ENCODE measurements at places on chromosomes 7 and 10.

DNA sequence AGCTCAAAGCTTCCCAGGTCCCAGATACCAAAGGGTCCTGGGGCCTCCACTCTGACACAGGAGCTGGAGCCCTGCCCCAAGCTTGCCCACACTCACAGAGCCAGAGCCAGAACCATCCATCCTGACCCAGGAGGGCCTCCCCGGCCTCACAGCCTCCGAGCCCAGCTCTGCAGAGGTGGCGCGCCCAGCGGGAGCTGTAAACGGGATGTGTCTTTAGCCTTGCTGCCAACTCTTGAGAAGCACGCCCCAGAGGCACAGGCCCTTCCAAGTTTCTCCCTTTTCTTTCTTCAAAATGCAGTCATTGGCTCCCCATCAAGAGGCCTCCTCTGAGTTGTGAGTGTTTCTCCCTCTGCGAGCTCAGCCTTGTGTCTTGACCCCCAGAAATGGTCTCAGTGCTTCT lies 75.0 kb downstream of the PDGFA start:
- no peak for DNase-seq

- DNase-seq: no peak
Observed at GRCh38 chr7:121499624-121500023, 103.5 kb upstream of the FAM3C start.

DNA sequence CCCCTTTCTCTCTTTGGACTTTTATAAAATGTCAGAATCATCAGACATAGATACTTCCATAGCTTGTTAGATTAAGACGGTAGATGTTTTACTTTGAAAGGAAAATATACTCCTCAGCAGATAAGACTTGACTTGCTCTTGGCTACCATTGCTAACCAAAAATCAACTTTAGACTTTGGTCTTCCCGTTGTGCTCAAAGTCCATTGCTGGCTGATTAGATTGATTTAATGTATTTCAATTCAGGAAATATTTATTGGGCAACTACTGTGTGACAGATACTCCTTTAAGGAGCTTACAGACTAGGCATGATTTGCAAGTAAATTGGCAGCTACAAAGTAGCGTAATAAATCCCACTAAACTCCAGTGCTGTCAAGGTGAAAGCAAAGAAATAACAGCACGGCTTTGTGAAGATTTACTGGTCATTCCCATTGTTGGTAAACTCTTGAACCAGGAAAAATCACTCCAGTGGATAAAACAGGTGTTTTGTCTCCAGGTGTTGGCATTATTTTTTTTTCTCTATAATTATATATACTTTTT lies 95.7 kb upstream of the ARMC3 start:
- DNase-seq: no peak

DNA sequence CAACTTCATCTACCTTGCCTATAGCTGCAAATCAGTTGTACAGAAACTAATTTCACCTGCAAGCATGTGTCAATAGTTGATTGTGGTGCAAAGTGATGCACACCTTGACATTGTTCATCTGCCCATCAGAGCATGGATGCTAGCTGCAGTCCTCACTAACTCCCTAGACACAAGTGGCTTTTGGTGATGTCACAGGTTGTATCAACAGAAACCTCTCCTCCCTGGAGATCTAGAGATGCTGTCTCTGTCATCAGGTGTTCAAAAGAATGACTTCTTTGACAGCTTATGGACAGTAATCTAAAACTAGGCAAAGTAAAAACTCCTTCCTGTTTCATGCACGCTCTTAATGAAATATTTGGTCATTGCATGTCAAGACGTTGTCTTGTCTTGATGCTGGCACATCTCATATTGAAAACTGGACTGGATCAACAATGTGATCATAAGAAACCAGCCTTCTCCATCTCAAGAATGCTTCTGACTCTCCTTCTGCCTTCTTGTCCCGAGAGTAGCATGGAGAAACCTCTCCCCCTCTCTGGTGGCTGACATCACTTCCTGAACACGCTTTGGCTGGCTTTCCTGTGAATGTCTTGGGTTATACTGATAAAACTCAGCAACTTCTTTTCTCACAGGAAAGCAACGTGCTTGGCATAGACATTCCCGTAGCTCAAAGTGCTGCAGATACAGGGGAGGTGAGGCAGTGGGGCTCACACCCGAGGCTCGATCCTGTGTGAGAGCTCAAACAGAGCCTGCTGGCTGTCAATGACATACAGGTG lies 176.2 kb upstream of the CDCA7L start:
- DNase-seq: peak; percentile 14

DNA sequence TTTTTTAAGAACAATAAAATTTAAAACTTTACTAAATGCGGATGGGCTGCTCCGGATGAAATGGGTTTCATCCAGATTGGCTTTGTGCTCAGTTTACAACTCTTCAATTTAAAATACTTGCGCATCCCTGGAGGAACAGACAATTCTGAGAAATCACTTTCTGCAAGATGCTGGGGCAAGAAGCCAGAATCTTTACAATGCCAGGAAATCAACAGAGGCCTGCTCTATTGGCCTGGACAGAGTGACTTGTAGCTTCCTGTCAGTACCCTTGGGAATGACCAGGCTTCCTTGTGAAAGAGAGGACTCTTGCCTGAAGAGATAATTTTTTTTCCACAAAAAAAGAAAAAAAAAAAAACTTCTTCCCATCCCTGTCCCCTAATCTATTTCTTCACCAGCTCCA lies 3.9 kb upstream of the FAM13C start:
- DNase-seq: no peak

DNA sequence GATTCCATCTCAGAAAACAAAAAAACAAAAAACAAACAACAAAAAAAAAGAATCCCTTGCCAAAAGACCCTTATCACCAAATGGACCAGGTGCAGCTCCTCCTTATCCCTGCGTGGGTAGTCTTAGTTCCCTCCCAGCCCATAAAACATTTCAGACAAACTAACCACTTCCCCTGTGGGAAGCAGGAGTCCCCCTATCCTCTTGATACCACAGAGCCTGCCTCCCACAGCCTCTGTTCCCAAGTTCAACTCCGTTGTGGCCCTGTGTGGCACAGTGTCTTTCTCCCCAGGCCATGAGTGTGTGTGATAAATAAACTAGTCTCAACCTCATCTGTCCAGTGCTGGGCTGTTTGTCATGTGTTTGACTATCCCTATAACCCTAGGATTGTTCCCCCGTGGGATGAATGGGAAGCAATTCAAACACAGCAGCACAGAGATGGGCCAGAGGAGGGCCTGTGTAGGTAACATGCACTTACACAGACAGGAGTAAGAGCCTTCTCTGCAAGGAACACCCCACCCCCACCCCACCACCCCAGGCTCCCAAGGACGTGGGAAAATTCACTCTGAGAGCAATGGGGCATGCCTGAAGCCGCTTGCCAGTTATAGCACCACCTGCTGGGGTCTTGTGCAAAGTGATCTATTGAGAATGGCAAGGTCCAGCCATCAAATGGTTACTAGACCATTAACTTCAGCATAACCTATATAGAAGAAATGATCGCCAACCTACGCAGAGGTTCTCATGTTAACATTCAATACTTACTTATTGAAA lies 147.1 kb upstream of the GHITM start:
- DNase-seq: peak; percentile 7

GRCh38 chr7:128453836-128454804 lies 1.6 kb upstream of the HILPDA start:
- no peak for DNase-seq

DNA sequence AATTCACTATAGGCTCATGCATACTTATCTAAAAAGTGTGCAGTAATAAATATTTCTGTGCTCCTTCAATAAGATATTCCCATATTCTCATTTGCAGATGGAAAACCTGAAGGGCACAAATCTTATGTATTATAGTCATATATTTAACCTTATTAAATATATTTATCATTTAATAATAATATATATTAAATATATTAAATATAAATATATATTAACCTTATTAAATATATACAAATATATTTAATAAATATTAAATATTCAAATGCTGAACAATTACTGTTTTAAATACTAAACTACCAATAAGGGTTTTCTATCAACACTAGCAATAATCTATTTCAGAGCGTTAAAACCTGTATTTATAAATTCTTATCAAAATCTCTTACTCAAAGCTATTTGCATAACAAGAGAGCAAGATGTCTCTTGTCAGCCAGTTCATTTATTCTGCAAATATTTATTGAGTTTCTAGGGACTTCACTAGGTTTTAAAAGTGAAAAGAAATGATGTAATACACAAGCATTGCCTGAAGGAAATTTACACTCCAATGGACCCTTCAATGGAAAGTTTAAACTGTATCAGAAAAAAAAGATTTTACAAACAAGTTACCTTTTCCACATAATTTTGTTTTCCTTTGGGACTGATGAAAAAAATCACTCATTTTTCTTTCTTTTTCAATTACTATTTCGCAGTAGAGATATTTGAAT lies 159.2 kb downstream of the AGMO start:
- no peak for DNase-seq

GRCh38 chr7:131369354-131369753 lies 41.7 kb downstream of the MKLN1 start:
- DNase-seq: no peak

DNA sequence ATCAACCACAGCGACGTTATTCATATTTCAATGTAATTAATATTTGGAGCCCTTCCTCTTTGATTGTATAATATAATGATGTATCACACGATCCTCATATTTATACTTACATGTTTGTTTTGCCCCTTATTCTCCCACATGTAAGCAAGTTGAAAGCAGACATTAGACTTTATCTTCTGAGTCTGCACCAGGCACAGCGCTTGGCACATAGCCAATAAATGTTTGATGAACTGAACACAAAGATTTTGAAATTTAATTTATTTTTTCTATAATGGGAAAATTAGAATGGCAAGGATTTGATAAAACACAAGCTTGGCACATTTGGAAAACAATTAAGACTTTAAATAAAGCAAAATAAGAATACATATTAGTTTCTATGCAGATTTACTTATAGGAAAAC lies 31.6 kb downstream of the ZFAND4 start:
- no peak for DNase-seq

DNA sequence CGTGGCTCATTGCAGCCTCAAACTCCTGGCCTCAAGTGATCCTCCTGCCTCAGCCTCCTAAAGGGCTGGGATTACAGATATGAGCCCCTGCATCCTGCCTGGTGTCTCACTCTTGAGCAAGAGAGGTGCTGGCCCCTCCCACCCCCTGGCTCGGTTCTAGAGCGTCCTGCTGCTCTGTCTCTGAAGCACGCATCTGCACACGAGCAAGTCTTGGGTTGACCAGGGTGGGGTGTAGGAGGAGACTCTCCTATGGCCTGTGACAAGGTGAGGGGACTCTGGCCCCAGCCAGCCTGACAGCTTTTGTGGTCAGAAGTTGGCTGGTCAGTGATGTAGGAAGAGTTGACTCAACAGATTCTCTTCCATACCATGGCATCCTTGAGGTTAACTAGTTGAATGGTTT lies 110.7 kb upstream of the CARD11 start:
- DNase-seq: no peak

GRCh38 chr10:101558204-101558603 lies 29.9 kb downstream of the POLL start:
- no peak for DNase-seq

DNA sequence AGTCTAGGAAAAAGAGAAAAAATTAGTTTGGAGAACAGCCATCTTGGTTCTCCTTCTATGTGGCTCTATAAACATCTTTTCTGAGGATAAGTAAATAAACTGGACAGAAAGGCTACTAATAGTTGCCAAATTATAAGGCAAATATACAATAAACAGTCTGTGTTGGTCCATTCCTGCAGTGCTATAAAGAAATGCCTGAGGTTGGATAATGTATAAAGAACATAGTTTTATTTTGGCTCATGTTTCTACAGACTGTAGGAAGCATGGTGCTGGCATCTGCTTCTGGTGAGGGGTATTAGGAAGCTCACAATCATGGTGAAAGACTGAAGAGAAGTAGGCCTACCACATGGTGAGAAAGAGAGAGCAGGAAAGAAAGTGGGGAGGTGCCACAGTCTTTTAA lies 209.7 kb downstream of the MACC1 start:
- no peak for DNase-seq

DNA sequence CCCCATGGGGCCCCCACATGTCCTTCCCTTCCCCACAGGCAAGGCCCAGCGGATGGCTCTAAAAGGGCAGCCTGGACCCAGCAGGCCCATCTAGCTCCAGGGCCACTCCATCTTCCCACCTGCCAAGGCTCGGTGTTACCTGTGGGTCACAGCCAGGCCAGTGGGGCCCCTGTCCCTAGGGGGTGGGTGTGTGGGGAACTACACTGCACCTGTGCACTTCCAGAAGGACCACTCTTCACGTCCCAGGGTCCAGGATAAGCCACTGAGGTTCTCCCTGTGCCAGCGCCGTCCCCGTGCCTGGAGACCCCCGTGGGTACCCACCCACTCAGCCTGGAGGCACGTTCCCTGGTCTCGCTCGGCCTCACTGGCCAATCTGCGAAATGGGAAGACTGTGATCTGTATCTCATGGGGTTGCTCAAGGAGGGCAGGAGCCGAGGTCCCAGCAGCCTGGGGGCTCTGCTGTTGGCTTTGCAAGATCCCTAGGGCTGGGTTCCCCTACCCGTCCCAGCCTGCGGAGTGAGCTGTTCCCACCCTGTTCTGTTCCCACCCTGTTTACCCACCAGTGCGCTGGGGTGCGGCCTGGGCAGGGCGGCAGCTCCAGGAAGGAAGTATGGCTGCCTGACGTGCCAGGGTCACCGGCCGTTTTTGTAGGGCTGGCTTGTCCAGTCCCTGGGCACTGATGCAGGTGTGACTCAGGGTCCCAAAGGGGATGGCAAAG lies 4.6 kb downstream of the PWWP2B start:
- no peak for DNase-seq

DNA sequence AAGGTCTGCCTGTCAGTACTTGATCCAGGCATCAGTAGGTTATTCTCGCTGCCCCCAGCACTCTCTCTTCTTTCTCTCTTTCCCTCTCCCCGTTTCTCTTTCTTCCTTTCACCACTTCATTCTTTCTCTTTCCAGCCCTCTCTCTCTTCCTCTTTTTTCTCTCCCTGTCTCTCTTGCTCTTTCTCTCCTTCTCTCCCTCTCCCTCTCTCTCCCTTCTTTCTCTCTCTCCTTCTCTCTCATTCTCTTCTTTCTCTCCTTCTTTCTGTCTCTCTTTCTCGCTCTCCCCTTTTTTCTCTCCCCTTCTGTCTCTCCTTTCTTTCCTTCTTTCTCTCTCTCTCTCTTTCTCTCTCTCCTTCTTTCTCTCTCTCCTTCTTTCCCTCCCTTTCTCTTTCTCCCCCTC lies 7.5 kb upstream of the DRGX start:
- no peak for DNase-seq

DNA sequence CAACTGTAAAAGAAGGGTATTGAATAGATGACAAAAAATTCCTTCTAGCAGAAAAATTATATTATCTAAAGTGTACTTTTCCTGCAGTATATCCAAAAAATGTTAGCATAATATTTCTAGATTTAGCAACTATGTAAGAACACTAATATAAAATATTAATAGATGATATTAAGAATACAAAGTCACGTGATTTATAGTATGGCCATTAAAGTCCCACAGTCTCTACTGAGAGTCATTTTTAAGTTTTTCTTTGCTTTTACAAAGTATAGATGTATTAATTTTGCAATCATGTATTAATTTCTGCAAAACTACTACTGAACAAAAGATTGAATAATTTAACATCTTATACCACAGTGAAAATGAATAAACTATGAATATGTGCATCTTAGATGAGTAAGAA lies 94.9 kb downstream of the ZWINT start:
- no peak for DNase-seq

- DNase-seq: no peak
Observed at GRCh38 chr10:88149906-88150305, 286.5 kb downstream of the PTEN start.
